ENCODE measurements at places on chromosomes 5 and 9. TPM values are rescaled to one million over a fixed set of nuclear protein-coding genes. Genes with fewer than 3 reads are reported as not detected.

DNA sequence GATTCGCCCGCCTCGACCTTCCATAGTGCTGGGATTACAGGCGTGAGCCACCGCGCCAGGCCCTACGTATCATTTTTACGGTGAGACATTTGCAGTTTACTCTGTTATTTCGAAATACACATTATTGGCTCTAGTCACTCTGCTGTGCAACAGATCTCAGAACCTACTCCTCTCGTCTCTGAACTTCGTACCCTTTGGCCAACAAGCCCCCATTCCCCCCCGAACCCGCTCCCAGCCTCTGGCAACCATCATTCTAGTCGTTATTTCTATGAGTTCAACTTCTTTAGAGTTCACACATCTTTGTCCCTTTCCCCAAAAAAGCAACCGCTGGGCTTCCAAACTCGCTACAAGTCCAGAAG lies 735 bp downstream of the PTGR1 start:
- DNase-seq: peak; percentile 16

The SLC45A2 gene
- total RNA-seq: not detected

The EPB41L4A gene
- 5.8 TPM for total RNA-seq

- DNase-seq: no peak
These were observed 107.9 kb downstream of the SPRY4 start for GRCh38 chr5:142216931-142217330.

- DNase-seq: no peak
These were observed 184.6 kb upstream of the MAP1B start for GRCh38 chr5:71922584-71923106.
